ENCODE measurements at places on chromosomes 1 and 21.

GRCh38 chr1:19738076-19738475 lies 61.6 kb downstream of the TMCO4 start:
- no peak for DNase-seq

GRCh38 chr1:238107322-238107721 lies 216.6 kb upstream of the ZP4 start:
- no peak for DNase-seq

DNA sequence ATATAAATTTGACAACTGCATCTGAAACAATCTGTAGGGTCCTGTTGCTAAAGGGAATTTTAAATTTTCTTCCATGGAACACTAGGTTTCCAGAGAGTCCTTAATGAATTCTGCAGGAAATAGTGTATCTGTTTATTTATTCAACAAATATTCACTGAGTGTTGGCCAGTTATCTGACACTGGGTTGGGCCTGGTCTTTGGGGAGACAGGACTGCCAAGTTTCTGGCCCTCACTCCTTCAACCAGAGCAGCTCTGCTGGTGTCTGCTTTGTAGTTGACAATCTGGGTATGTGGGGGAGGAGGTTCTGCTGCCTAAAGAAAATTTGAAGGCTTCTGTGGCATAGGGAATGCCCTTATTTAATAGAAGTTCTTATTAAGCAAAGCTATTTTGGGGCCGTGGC lies 26.1 kb upstream of the HUNK start:
- no peak for DNase-seq

DNA sequence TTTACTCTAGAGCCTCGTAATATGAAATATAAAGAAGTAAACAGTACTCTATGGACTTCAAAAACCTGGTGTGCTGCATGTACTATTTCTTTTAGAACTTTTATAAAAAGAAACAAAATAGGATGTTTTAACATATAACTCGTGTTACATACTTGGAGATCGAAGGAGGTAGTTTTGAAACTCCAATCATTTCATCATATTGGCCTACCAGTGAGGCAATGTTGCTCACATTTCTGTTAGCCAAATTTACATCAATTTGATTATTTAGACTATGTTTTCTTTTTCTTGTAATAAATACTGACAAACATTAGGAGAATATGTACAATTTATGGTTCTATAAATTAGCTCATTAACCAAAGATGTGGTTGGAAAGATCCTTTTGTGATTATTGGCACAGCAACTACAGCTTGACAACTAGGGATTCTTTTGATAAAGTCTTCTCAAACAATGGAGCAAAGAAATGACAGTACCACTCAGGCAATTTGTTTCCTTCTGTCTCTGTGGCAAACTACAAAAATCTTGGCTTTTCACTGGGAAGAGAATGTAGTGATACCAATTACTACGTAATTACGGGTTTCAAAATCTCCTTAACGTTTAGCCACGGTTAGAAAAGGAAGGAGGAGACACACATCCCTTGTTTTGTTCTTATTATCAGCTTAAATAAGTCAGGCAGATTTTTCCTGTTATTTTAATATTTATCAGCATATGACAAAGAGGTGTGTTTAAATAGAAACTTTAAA lies 266.6 kb upstream of the SGIP1 start:
- no peak for DNase-seq

DNA sequence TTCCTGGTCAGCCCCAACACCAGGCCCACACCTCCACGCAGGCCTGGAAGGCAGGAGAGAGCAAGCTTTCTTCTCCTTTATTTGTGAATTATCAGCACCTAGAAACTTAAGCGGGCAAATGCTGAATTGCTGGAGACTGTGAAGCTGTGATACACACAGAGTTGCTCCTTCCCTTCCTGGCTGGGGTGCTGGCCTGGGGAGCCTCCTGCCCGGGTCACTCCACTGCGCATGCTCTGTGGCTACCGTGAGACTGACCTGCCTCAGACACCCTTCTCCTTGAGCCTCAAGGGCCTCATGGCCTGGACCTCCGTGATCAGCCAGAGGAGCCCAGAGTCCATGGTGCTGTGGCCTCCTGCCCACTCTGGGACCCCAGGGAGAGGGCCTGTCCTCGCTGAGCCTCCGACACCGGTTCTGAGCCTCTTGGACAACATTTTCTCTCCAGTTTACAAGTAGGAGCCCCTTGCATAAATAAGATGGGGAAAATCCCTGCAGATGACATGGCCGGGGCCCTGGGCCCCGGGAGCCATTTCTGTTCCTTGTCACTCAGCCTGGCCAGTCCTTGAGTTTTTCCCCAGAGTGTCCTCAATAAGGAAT lies 18.0 kb downstream of the AGPAT3 start:
- no peak for DNase-seq

DNA sequence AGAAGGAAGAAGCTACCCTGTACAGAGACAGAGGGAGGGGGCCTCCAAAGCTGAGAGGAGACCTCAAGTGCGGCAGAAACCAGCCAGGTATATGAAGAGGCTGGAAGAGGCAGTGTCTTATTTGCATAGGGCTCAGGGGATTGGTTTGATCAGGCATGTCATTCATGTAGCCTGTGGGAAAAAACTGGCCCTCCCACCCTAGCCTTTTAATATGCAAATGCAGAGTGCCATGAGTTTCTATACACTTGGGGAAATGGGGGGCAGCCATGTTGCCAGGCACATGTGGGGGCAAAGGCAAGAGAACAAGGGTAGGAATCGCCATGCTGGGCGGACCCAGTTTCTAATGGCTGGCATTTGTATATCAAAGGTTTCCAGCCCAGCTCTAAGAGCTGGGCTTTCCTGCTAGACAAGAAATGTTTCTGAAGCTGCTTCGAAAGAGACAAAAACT lies 172.7 kb downstream of the RASAL2 start:
- DNase-seq, result no peak

GRCh38 chr1:47592296-47593012 lies 154.6 kb downstream of the FOXD2 start:
- no peak for DNase-seq

DNA sequence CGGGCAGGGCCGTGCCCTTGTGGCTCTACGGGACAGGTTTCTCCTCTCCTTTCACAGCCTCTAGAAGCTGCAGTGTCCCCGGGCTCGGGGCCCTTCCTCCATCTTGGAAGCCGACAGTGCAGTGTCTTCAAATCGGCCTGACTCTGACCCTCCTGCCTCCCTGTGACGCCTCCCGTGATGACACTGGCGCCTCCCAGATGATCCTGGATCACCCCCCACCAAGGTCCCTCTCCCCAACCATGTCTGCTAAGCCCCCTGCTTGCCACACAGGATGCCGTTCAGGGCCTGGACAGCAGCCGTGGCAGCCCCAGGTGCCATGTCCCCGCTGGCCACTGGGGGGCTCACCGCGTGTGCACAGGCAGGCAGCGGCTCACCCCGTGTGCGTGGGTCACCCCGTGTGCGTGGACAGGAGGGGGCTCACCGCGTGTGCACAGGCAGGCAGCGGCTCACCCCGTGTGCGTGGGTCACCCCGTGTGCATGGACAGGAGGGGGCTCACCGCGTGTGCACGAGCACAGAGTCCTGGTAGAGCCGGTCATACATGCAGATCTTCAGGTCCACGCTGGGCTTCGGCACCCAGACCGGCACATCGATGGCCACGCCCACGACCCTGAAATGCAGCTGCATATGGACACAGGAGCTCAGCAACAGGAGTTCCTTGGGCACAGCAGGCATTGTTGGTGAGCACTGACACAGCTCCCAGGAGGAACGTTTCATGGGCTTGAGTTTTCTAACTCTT lies 24.9 kb upstream of the TMEM52 start:
- DNase-seq, result peak; percentile 48

GRCh38 chr1:26124418-26125331 lies 13.1 kb downstream of the PDIK1L start:
- no peak for DNase-seq

DNA sequence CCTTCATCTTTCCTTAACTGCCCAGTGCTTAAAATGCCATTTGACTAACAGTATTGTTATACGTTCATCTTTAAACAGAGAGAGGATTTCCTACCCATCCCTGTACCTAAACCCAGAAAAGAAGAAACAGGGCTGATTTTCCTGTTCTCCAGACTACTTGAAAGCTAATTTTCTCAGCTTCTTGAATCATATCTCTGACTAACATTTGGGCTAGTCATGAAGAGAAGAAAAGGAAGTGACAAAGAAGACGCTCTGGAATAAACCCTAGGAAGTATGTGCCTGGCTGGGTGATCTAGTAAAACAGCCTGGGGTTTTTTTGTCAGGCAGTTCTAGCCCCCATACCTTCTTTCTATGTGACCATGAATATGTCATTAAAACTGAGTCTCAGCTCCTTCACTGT lies 44.8 kb upstream of the SGIP1 start:
- DNase-seq, result no peak

- DNase-seq, result peak; percentile 43
These were observed 51.9 kb upstream of the GOLT1A start for GRCh38 chr1:204265665-204266064.

GRCh38 chr1:206702260-206702659 lies 17.6 kb downstream of the MAPKAPK2 start:
- no peak for DNase-seq

DNA sequence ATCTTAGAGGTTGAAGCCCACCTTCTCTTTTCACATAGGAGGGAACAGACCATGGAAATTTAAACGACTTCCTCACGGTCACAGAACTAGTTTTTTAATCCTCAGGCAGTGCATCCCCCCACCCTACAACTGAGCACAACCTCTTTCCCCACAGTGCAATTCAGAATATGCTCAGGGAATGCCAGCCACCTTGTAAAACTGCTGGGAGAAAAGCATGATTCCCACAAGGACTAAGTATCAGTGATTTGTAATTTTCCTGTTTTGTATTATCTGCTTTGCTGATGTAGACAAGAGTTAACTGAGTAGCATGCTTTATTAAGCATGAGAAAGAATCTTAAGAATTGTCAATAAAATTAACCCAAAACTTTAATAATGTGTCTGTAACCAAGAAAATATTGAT lies 23.8 kb downstream of the TMEM50A start:
- no peak for DNase-seq

GRCh38 chr1:244180256-244180655 lies 129.2 kb downstream of the ZBTB18 start:
- no peak for DNase-seq

GRCh38 chr1:7401814-7402547 lies 369.1 kb upstream of the VAMP3 start:
- DNase-seq, result peak; percentile 14

GRCh38 chr1:33515607-33516006 lies 43.2 kb downstream of the ZSCAN20 start:
- DNase-seq, result no peak

Data from colonic mucosa (tissue), 4 donors.